ENCODE measurements at places on chromosomes 7 and 10. TPM values are rescaled to one million over a fixed set of nuclear protein-coding genes. Genes with fewer than 3 reads are reported as not detected.

EPHB4 gene
- total RNA-seq: 43.6 TPM

SAMD8 gene
- total RNA-seq: 11.8 TPM

DNA sequence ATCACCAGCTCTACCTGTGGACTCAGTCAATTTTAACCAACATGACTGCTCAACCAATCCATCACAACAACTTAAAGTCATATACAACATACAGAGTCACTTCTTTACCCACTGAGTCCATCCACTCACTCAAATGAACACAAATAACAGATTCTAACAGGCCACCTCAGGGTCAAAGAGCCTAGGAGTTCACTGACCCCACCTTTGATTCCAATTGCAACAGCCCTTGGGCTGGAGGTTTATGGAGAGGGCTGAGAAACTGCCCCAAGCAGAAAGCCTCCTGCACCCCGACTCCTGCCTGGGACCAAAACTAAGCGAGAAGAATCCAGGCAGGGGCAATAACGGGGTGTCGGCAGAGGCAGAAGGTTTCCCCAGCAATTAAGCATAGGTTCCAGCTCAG, 263.8 kb downstream of the PARD3 start:
- DNase-seq: no peak

TET1 gene
- 0.37 TPM for total RNA-seq

DNA sequence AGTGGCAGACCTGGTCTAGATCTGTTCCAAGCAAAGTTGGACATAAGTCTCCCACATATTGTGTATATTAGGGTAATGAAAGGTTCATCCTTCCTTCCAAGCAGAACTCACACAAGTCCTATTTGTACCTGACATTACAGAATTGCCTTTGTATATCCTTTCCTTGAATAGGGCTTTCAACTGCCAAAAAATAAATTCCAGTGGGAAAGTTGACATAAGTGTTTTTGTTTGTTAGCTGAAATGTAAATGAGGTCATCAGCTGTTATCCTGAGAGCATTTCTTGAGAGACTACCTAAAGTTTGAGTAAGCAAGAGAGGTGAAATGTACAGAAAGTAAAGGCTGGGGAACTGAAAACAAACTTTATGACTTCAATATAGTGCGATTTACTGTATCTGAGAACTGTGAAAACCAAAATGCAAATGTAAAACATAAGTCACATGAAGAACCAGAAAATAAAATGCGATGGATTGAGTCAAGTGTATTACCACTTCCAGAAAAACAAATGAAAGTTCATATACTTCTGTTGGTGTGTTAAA, 527.3 kb upstream of the SEMA3D start:
- no peak for DNase-seq

- no peak for DNase-seq
Measured at GRCh38 chr10:7235376-7235775, 175.5 kb downstream of the SFMBT2 start.

DNA sequence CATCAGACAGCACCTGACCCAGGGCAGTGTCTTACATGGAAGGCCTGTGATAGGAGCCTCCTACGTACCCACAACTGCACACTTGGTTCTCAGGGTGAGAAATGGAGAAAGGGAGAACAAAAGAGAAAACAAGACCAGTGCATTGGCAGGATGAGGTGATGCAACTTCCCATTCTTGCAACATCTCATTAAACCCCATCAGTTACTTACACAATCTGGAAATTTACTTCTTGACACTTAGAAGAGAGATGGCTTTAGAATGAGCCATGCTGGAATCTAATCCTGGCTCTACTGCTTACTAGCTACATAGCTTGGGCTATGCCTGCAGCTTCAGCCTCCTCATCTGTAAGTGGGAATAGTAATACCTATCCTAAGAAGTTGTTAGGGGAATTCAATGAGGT, 391.7 kb downstream of the KCNMA1 start:
- no peak for DNase-seq

ZNF365 gene
- 10.1 TPM for total RNA-seq

- DNase-seq: no peak
Measured at GRCh38 chr7:42315103-42315502, 78.1 kb upstream of the GLI3 start.

- peak; percentile 40 for DNase-seq
Measured at GRCh38 chr7:85030893-85031292, 156.0 kb downstream of the SEMA3D start.
